ENCODE measurements at places on chromosomes 5 and 9.

GRCh38 chr9:99515895-99516656 lies 294.0 kb downstream of the SEC61B start:
- no peak for DNase-seq

DNA sequence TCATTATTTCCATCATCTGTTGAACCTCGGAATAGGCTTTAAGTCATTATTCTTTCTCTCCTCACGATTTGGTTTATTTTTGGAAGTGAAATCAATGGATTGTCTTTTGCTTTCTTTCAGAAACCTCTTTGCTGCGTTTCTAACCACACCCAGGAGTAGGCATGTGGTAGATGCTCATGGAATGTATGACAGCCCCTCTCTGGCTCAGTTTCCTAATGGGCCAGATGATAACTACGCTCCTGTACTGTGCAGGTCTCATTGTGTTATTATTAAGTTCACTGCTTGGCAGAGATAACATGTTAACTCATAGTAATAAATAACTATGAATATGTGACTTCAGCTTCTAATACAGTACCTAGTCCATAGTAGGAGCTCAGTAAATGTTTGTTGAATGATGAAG lies 175.5 kb upstream of the KLF4 start:
- no peak for DNase-seq

GRCh38 chr5:55820488-55820887 lies 30.7 kb upstream of the IL31RA start:
- DNase-seq = no peak

GRCh38 chr9:86408121-86408520 lies 53.9 kb upstream of the TUT7 start:
- DNase-seq = no peak

GRCh38 chr9:77725046-77725694 lies 77.0 kb upstream of the GNA14 start:
- DNase-seq = no peak
